Hematopoietic multipotent progenitor cell treated with erythropoietin and hydrocortisone succinate and interleukin-3 and kit ligand, for 4 days (in vitro differentiated cells): ENCODE measurements at places on chromosomes 1 and 21.

- no peak for DNase-seq
Observed at GRCh38 chr1:13968361-13968760, 268.4 kb downstream of the PRDM2 start.

GRCh38 chr1:56188855-56189254, 390.5 kb downstream of the PLPP3 start:
- no peak for DNase-seq

- DNase-seq: no peak
Observed at GRCh38 chr1:41880950-41881885, 37.5 kb downstream of the HIVEP3 start.

GRCh38 chr21:35649186-35649585, 411.1 kb downstream of the SETD4 start:
- DNase-seq: no peak

DNA sequence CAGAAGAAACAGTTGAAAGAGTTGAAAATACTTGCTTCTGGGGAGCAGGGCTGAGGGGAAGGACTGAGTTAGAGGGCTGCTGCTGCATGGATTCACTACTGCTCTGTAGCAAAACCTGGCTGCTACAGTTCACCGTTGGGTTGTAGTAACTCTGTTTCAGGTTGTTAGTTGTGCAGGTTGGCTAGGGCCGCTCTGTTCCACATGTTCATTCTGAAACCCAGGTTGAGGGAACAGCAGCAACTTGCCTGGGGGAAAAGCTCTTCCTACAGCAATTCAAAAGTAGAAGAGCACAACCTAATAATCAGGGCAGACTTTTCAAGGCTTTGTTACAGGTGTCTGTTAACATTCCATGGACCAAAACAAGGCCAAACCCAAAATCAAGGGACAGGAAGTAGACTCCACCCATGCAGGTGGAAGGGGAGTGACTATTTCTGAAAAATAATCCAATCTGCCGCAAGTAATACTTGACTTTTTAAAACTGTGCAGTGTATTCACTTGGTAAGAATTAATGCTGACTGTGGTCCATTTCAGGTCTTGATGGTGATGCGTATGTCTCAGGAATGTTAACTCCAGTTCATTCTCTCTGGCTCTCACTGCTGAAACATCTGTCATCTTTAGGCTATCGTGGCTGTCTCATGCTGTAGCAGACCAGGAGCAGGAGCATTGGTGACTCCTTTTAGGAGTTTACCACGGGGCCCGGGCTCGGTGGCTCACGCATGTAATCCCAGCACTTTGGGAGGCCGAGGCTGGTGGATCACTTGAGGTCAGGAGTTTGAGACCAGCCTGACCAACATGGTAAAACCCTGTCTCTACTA, 5.1 kb upstream of the PARK7 start:
- DNase-seq: no peak

GRCh38 chr1:43038232-43038935, 79.7 kb upstream of the SLC2A1 start:
- no peak for DNase-seq

DNA sequence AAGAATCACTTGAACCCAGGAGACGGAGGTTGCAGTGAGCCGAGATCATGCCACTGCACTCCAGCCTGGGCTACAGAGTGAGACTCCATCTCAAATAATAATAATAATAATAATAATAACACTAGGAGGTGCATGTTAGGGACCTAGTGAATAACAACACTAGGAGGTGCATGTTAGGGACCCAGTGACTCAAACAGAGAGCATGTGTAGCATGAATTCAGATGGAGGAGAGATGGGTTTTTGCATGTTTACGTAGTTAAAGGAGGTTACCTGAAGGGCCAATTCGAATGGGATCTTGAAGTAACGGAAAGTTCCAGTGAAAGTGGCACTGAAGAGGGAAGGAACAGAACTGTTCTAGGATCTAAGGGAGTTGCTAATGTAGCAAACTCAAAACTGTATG, 7.1 kb upstream of the KCNK1 start:
- no peak for DNase-seq
